ENCODE measurements at places on chromosomes 1 and 21. TPM values are rescaled to one million over a fixed set of nuclear protein-coding genes. Genes with fewer than 3 reads are reported as not detected.

RHD gene
- total RNA-seq, result not detected

HES4 gene
- 5.0 TPM for total RNA-seq

SASS6 gene
- total RNA-seq, result 17.2 TPM

C1orf216 gene
- total RNA-seq, result 26.0 TPM

SPRR2G gene
- total RNA-seq, result not detected

TLR5 gene
- 0.09 TPM for total RNA-seq

PTAFR gene
- total RNA-seq, result 0.40 TPM

ZMYND12 gene
- total RNA-seq, result 0.12 TPM

SPRR2E gene
- not detected for total RNA-seq

PAPPA2 gene
- total RNA-seq, result 0.02 TPM
